CD4-positive, alpha-beta memory T cell (primary cell): ENCODE measurements at places on chromosomes 11 and 22. TPM values are rescaled to one million over a fixed set of nuclear protein-coding genes. Genes with fewer than 3 reads are reported as not detected.

GRCh38 chr22:25485626-25486545, 78.6 kb upstream of the GRK3 start:
- DNase-seq: no peak
- no peaks in the 10 kb centered on the region for H3K27me3 ChIP-seq
- H3K4me3 ChIP-seq: no peak overlapping the region
- no peaks in the 10 kb centered on the region for H3K4me1 ChIP-seq

GRCh38 chr11:73399636-73400035, 23.4 kb downstream of the RELT start:
- no peak overlapping the region for H3K27ac ChIP-seq
- no peak for DNase-seq
- no peak overlapping the region for H3K4me3 ChIP-seq
- H3K36me3 ChIP-seq: no peaks in the 10 kb centered on the region
- no peaks in the 10 kb centered on the region for H3K4me1 ChIP-seq
- no peaks in the 10 kb centered on the region for H3K27me3 ChIP-seq

DNA sequence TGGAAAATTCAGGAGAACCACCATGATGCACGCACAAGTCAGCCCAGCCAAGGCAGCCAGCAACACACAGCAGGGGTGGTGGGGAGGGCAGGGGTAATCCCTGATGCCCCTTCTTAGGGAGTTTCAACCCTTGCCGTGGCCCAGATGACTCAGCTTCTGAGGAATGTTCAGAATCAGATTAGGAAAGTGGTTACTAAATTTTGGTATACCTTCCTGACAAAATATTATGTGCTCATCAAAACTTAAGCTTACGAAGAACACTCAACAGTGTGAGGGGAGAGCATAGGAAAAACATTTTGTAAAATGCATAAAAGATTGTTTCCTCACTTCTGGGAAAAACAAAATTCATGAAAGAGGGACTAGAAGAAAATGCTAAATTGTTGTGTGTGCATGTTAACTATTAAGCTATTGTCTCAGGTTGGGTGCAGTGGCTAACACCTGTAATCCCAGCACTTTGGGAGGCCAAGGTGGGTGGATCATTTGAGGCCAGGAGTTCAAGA, 32.1 kb downstream of the SERPIND1 start:
- H3K4me3 ChIP-seq: no peak overlapping the region
- H3K36me3 ChIP-seq: peaks cover 70% of the 10 kb centered on the region
- no peaks in the 10 kb centered on the region for H3K27me3 ChIP-seq
- H3K27ac ChIP-seq: no peak overlapping the region

GRCh38 chr11:68202165-68202564, 10.9 kb downstream of the KMT5B start:
- no peaks in the 10 kb centered on the region for H3K36me3 ChIP-seq
- no peak overlapping the region for H3K27ac ChIP-seq
- H3K27me3 ChIP-seq: no peaks in the 10 kb centered on the region
- no peak overlapping the region for H3K4me3 ChIP-seq
- peaks cover 74% of the 10 kb centered on the region for H3K4me1 ChIP-seq

GRCh38 chr11:85040166-85040565, 587.0 kb downstream of the DLG2 start:
- no peaks in the 10 kb centered on the region for H3K36me3 ChIP-seq
- H3K27ac ChIP-seq: no peak overlapping the region
- no peaks in the 10 kb centered on the region for H3K27me3 ChIP-seq
- no peak for DNase-seq

STK33 gene
- total RNA-seq: not detected

MMP27 gene
- total RNA-seq: not detected

DNAJB7 gene
- not detected for total RNA-seq
